ENCODE measurements at places on chromosomes 2 and 18.

DNA sequence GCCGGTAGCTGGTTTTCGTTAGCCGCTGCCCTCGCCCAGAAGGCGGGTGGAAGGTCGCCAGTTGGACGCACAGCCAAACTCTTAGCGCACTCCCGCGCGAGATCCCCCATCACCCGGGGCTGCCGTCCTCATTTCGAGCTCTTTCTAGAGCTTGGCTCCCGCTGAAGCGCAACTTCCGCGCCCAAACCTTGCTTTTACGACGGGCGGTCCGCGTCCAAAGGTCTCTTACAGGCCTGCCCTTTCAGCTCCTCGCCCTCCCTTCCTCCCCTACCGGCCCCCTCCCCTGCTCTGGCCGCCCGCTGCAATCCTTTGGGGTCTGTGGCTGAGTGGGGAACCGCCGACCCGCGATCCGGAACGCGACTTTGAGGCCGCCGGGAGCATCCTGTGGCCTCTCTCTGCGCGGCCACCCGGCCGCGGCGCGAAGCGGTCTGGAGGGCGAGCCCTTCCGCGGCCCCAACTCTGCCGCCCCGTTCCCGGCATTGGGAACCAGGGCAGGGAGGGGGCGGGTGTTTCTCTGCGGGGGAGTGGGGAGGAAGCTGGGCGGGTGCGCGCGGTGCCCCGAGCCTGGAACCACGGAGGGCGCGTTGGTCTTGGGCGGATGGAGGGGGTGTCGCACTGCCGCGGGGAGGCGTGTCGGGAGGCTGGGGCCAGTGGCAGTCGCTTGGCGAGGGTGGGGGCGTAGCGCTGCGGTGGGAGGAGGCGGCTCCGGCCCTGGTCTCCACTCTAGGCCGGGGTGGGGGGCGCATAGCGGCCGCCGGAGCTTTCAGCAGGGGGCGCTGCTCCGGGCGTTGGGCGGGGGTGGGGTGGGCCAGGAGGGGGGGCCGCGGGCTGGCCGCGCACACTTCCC lies at the start of gene GDF7:
GDF7 (plus strand) TSS at position 841 of the 847 bp plus-strand sequence. CDS start 96 bp downstream, outside the sequence.
- no peak for DNase-seq

DNA sequence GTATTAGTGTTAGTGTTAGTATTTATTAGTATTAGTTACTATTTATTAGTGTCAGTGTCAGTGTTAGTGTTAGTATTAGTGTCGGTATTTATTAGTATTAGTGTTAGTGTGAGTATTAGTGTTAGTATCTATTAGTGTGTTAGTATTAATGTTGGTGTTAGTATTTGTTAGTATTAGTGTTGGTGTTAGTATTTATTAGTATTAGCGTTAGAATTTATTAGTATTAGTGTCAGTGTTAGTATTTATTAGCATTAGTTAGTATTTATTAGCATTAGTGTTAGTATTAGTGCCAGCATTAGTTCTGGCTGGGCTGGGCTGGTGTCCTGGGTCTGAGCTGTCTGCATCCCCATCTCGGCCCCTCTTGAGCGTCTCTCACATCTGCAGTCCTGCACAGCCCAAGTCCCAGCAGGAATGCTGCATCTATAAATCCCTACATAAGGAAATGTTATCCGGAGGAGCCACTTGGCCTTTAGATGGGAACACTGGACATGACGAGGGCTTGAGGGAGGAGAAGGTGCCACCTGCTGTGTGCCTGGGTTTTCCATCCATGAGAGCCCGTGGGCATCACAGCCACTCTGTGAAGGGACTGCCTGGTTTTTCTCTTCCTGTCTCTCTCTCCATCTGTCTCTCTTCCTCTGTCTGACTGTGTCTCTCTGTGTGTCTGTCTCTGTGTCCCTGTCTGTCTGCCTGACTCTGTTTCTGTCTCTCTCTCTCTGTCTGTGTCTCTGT lies 33.6 kb downstream of the TWIST2 start:
- DNase-seq = no peak

DNA sequence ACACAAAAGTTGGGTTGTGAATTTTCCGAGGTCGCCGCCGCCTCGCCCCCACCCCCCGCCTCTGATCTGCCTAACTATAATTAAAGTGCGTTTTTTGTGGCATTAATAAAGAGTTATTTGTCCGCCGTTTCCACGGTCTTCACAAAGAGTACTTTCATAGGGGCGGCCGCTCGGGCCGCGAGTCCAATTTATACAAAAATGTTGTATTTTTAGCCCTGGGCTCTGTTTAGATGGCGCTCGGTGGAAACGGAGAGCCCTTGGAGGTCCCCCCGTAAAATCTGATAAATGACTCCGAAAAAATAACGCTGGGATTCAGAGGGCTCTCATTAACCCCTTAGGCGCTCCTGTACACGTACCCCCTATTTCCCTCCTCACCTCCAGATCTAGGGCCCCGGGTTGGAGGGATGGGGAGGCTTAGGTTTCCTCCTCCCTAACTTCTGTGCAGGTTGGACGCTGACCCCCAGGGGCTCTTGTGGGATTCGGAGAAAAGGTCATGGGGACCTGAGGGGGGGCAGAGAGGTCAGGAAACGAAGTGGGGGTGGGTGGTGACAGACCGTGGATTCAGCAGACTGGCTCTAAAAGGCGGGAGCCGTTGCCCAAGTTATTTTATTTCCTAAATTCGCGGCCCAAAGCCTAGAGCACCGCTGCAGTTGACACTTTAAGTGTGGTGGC lies 1.9 kb downstream of the CYP26B1 start:
- DNase-seq = no peak

- no peak for DNase-seq
These were observed 32.6 kb upstream of the E2F6 start for GRCh38 chr2:11498543-11499034.

DNA sequence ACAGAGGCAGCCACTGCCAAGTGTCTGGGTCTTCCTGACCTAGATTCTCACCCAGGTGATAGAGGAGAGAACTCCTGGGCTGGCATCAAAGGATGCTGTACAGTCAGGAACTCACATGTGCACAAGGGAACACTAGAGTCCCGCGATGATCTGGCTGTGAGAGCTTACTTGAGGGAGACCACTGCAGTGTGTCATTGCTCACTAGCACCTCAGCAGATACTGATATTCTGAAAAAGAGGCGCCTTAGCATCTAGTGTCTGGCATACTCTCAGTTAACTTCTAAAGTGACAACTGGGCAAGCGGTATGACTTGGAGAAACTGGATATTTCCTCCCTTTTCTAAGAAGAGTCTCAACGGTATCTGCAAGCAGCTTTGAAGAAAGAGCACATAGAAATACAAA lies 189.9 kb downstream of the CMPK2 start:
- no peak for DNase-seq

DNA sequence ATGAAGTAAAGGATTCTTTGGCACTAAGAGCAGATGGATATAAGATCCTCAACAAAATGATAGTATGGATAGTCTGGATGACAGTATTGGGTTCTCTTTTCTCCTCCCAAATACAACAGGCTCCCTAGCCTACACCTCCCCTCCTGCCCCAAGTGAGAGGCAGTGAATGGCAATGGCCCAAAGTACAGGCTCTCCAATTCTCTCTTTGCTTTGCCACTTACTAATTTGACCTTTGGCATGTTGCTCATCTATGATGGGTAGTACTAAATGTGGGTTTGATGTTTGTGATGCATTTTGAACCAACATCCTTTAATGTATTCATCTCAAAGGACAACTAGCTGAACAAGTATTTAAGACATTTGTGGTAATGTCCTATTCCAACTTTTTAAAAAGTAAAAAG lies 65.9 kb downstream of the EIF5B start:
- DNase-seq = no peak

- DNase-seq = no peak
These were observed 119.3 kb downstream of the SPTBN1 start for GRCh38 chr2:54575379-54575888.

DNA sequence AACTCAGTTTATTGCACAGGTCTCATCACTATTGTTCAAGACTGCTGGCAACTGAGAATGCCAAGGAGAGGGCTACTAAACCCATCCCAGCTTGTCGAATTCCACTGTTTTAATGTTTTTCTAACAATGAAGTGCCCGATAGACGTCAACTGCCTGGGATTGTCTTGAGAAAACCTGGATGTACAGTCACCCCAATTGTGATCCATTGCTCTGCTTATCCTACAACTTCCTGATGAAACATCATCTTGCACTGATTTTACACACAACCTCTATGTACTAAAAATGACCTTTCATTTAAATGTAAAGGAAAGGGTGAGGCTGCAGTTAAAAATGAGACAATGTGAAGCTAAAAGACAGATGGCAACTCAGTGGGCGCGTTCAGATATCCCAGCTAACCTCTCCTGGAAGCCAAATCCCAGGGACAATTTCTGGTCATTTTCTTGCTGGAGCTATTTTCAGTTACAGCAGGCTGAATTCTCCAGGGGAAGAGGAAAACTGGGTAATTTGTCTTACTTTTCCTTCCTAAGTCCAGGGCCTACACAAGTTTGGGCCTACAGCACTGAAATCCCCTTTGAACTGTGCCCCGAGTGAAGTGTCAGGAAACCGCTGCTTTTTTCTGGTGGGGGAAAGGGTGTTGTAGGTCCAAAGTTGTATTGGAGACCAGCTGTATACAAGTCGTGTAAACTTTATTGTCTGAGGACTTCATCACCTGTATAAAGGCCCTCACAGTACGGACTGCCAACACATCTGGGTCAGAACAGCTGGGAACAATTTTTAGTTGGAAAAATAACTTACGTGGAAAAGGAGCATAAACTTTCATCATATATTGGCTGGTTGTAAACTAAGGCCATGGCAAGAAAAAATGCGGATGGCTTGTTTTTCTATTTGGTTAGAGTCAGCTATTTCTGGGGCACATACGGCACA lies 68.9 kb upstream of the LTBP1 start:
- no peak for DNase-seq

GRCh38 chr2:108923019-108923700 lies 65.9 kb downstream of the EDAR start:
- DNase-seq = no peak
